Hepatocyte (in vitro differentiated cells): ENCODE measurements at places on chromosomes 1 and 21.

DNA sequence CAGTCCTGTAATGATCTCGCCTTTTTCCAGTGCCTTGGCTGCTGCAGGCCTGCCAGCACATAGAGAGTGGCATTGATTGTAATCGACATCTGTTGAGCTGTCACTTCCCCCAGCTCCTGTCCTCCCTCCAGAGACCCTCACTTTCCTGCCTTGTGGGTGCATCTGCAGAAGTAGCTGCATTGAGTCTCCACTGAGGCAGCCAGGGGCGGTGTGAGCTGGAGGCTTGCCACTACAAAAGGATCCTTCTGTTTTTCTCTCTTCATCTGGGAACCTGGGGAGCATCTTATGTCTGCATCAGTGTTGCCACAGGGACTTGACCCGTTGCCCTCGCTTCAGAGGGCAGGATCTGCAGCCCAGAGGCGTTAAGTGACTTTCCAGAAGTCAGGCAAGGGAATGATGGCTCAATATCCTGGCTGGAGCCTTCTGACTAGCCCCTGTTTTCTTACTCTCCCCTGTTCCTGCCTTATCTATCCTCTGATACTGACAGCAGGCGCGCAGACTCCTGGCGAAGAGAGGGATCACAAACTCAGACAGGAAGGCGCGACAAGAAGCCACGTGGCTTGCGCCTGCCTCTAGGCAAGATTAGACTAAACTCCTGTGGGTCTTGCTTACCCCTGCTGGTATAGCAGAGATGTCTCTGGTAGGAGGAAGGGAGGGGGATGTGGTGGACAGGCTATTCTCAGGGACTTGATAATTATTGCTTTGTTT lies 13.3 kb upstream of the FMOD start:
- peak; percentile 83 for DNase-seq

GRCh38 chr21:18769599-18769998 lies 366.0 kb upstream of the TMPRSS15 start:
- no peak for DNase-seq

GRCh38 chr1:243495442-243496186 lies 239.8 kb downstream of the SDCCAG8 start:
- DNase-seq: peak; percentile 33

DNA sequence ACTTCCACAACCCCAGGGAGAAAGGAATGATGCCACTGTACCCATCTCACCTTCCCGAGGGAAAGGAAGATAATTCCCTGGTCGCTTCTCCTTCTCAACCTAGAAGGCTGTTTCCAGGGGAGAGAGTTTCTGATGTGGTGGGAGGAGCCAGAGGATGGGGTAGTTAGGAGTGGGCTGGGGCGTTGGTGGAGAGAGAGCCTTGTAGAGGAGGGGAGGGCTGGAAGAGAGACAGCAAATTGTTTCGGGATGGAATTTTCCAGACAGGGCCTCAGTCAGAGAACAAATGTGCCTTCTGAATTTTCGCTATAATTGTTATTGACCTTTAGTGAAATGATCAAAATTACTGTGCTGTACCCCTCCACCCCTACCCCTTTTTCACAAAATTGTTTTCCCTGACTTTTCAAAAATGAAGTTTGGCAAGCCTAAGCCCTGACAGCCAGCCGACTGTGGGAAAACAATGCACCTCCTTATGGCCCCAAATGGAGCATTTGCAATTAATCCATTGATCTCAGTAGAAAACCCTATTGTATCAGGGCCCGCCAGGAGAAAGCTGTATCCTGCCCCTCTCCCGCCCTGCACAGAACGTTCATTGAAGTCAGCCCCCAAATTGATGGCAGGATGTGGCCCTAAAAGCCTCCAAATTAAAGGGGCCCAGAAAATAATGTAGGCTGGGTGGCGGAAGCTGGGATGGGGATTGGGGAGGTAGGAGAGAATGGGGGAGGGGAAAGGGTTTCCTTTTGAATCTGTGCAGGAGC lies 69.1 kb upstream of the JUN start:
- DNase-seq: no peak

DNA sequence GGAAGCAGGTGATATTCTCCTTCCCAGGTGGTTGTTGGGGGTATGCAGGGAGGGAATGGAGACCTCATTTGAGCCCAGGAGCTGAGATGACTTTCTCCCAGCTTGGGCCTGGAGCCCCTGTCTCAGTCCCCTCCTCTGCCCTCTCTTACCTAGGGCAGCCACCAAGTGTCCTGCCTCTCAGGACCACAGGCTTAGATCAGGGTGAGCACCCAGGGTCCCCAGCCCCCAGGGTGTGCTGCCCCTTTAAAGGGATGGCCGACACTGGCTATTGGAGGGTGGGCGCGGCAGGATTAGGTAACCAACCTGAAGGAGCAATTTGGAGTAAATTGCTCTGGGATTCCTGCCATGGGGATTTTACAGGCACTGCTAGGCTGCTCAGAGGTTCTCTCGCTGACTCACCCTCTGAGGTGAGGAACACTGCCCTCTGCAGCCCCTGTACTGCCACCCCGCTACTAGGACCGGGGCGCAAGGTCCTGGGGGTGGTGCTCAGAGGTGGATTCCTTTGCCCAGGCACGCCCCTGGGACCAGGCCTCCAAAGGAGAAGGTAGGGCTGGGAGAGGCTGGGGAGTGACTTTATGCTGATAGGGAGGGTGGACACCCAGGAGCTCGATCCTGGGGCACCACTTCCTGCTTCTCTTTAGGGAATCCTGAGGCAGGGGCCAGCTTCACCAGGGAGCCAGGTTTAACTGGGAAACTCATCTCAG lies 1.5 kb downstream of the RPS6KA1 start:
- peak; percentile 92 for DNase-seq

DNA sequence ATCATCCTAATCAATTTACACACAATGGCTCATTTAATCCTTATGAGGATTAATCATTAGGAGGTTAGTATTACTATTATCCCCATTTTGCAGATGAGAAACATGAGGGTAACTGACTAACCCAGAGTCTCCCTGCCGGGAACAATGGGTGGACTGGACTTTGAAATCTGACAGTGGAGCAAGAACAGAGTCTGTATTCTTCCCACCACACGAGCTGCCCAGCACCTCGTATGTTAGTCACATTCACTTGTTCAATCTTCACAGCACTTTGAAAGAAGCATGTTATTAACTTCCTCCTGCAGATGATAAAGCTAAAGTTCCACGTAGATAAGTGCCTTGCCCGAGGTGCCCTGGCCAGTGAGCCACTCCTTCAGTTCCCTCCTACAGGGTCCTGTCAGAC lies 12.4 kb downstream of the C8B start:
- DNase-seq: no peak

DNA sequence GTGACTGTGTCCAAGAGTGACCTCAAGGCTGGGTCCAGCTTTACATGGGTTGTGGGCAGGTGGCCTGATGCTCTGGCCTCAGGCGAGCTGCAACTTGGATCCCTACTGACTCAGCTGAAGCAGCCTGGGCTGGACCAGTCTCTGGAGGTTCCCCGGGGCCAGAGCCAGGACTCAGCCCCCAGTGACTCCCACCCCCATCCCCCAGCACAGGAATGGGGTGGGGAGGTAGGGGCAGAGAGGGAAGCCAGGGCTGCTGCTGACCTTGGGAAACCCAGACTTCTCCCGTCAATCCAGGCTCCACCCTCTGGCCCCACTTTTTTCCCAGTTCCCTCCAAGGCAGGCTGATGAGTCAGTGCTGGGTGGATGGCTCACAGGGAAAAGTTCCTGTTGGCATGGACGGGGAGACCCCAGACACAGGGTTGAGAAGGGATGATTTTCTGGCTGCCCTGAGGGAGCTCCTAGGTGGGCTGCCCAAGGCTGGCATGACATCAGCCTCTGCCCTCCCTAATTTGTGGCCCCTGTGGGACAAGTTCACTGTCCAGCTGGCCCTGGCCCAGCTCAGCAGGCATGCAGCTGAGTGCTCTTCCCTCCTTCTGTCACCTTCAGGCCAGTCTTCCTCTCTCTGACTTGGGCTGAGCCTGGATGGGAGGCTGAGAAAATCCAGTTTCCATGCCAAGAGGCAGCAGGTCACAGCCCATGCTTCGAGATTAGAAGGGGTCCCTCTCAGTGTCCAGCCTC lies 2.2 kb downstream of the ZC3H12A start:
- peak; percentile 89 for DNase-seq

GRCh38 chr1:152941037-152941711 lies 5.8 kb upstream of the SPRR5 start:
- no peak for DNase-seq

GRCh38 chr1:68815632-68816031 lies 318.8 kb upstream of the DEPDC1 start:
- DNase-seq: no peak

- DNase-seq: no peak
Observed at GRCh38 chr1:209062863-209063262, 520.7 kb upstream of the CAMK1G start.

GRCh38 chr21:41687633-41688032 lies 79.2 kb downstream of the RIPK4 start:
- DNase-seq: no peak

DNA sequence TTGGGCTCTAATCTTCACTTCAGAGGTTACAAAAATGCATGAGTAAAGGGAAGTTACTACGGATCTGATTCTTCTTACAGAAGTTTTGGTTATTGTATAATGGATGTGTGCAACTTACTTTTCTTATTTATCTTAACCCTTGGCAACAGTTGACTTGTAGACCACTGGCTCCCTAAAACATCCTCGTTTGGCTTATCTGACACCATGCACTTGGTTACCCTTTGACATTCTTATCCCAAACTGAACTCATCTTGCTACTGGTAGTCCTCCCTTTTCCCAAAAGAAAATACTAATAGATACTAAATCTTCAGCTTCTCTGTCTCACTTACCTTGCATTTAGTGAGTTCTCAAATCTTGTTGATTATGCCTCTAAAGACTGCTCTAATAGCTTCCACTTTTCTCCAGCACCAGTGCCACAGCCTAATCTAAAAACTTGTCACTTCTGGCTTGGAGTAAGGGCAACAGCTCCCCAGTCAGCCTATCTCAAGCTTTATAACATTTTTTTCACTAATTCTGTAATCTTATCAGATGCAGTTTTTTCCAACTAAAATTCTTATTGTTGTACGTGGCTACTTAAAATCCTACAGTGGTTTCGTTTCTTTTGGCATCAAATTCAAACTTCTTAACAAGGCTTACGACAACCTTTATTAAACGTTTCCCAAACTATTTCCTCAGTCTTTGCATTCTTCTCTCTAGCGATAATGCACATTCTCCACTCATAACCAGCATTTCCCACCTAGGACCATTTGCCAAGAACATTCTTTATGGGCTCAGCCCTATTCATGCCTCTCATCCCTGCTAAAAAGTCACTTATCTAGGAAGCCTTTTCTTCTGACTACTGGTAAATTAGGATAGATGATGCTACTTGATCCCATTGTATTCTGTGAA lies 204.2 kb downstream of the KCNT2 start:
- DNase-seq: no peak

- DNase-seq: no peak
Observed at GRCh38 chr1:16349847-16350406, 2.4 kb downstream of the FBXO42 start.

GRCh38 chr1:2542246-2542915 lies 12.3 kb upstream of the HES5 start:
- DNase-seq: no peak

- no peak for DNase-seq
Observed at GRCh38 chr21:38980416-38981313, 174.9 kb downstream of the ETS2 start.

GRCh38 chr1:171588230-171588629 lies 33.8 kb upstream of the MYOCOS start:
- no peak for DNase-seq

GRCh38 chr1:18043871-18044270 lies 63.7 kb upstream of the IGSF21 start:
- DNase-seq: no peak

GRCh38 chr1:10710489-10710888 lies 86.0 kb downstream of the CASZ1 start:
- DNase-seq: no peak

- DNase-seq: no peak
Observed at GRCh38 chr1:11725616-11726015, 10.3 kb upstream of the AGTRAP start.

DNA sequence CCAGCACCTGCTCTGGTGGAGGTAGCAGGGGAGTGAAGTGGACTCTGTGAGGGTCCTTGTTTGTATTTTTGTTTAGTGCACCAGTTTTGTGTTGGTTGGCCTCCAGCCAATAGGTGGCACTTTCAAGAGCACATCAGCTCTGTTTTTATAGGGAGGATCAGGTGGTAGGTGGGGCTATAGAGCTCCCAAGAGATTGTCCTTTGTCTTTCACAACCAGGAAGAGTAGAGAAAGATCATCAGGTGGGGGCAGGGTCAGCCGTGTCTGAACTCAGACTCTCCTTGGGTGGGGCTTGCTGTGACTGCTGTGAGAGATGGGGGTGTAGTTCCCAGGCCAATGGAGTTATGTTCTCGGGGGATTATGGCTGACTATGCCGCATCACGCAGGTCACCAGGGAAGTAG lies 159.8 kb downstream of the ZNF326 start:
- no peak for DNase-seq

DNA sequence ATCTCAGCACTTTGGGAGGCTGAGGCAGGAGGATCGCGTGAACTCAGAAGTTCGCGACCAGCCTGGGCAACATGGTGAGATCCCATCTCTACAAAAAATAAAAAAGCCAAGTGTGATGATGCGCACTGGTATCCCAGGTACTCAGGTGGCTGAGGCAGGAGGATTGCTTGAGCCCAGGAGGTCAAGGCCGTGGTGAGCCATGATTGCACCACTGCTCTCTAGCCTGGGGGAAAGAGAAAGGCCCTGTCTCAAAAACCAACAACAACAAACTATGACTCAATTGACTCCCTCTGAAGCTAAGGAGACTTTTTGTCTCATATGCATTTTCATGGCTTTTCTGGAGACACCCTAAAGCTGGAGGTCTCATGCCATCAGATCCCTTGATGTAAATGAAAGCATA lies 118.8 kb downstream of the CCDC185 start:
- DNase-seq: no peak

DNA sequence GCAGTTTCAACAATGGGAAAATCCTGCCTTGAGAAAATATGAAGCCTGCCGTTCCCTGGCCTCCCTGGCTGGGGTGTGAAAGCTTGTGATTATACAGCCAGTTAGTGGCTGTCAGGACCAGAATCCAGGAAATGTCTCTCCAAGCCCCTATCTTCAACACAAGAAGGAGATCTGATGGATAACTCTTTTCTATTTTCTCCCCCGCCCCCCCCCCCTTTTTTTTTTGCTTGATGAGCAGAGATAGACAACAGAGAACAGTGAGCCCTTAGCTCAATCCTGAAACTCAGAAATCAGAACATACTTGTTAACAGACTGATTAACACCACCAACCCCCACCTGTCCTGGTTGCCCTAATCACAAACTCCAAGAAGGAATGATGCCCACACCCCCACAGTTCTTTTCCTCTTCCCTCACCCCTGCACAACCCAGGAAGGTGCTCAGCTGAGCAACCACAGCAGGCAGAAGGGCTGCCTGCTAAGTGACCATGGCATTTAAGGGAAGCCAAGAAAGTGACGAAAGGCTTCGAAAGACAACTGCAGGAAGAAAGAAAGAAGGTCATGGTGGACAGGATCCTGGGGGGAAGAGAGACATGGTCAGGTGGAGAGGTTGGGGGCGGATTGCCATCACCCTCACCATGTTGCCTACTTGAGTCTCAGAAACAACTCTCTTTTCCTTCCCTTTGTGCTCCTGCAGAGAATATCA lies 12.3 kb upstream of the DENND2D start:
- no peak for DNase-seq
